ENCODE measurements at places on chromosomes 1 and 21. TPM values are rescaled to one million over a fixed set of nuclear protein-coding genes. Genes with fewer than 3 reads are reported as not detected.

Gene IGSF9
- 18.8 TPM for total RNA-seq

Gene HAO2
- 0.30 TPM for total RNA-seq

Gene TRIM67
- not detected for total RNA-seq

Gene OR2G3
- total RNA-seq, result not detected
